ENCODE measurements at places on chromosomes 6 and 20.
A peak's percentile ranks its signal among the peaks of the same experiment; 100 is the strongest.

- DNase-seq = no peak
Measured at GRCh38 chr6:150006961-150007464, 18.3 kb downstream of the RAET1L start.

DNA sequence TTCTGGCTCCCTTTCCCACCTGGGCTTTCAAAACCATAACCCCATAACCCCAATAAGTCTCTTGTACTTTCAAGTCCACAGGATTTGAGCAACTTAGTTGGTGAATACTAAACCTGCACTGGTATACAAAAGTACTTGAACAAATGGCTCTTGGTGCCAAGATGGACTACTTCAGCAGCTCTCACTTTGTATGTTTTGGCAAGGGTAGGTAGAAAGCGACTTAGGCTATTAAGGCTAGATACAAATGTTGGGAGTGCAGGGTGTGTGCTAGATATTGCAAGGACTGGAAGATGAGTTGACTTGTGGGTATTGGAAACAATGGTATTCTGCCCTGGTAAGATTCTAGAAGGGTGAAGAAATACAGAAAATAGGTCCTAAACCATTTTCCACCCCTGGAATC lies 182.6 kb upstream of the MOCS1 start:
- DNase-seq = no peak

GRCh38 chr20:57991211-57991881 lies 237.1 kb downstream of the ANKRD60 start:
- no peak for DNase-seq

- no peak for DNase-seq
Measured at GRCh38 chr6:142275236-142276006, 26.4 kb upstream of the ADGRG6 start.

DNA sequence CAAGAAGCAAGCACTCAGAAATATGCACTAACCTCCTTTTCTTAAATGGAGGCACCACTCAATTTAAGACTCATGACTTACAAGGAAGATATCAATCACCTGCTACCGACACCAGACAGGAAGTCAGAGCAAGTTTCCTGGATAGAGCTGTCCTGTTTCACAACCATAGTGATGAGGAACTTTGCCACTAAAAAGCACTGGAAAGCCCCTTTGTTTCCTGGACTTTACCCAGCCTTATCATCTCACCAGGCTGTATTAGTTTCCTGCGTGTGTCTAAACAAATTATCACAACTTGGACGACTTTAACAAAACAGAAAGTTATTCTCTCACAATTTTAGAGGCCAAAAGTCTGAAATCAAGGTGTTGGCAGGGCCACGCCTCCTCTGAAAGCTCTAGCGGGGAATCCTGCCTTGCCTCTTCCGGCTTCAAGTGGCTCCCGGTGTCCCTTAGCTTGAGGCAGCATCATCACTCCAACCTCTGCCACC lies 253.8 kb upstream of the STXBP5 start:
- peak; percentile 36 for DNase-seq

DNA sequence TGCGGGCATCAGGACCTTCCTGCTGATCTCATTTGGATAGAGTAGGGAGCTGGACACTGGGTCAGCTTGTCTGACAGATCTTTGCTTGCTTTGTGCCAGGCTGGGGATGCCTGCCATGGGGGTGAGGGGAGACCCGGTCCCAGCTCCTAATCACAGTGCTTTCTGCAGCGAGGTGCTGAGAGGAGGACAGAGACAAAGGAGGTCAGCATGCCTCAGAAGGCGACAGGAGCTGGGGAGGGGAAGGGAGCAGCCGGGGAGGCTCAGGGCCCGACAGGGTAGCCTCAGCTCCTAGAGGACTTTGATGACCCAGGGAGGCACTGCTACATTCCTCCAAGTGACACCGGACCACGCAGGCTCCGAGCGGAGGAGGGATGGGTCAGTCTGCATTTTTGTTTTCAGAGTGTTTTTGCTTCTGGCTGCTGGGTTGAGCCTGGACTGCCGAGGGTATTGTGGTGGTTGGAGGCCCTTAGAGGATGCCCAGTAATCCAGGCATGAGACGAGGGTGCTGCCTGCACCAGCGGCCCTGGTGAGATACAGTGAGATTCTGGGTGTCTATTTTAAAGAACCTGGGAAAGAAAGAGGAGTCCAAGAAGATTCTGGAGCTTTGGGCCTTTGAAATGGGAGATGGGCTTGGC lies 7.8 kb downstream of the RBM38 start:
- no peak for DNase-seq

- DNase-seq = no peak
Measured at GRCh38 chr20:22430154-22430745, 154.1 kb downstream of the FOXA2 start.

GRCh38 chr6:111057074-111057752 lies 30.1 kb upstream of the SLC16A10 start:
- DNase-seq = no peak

DNA sequence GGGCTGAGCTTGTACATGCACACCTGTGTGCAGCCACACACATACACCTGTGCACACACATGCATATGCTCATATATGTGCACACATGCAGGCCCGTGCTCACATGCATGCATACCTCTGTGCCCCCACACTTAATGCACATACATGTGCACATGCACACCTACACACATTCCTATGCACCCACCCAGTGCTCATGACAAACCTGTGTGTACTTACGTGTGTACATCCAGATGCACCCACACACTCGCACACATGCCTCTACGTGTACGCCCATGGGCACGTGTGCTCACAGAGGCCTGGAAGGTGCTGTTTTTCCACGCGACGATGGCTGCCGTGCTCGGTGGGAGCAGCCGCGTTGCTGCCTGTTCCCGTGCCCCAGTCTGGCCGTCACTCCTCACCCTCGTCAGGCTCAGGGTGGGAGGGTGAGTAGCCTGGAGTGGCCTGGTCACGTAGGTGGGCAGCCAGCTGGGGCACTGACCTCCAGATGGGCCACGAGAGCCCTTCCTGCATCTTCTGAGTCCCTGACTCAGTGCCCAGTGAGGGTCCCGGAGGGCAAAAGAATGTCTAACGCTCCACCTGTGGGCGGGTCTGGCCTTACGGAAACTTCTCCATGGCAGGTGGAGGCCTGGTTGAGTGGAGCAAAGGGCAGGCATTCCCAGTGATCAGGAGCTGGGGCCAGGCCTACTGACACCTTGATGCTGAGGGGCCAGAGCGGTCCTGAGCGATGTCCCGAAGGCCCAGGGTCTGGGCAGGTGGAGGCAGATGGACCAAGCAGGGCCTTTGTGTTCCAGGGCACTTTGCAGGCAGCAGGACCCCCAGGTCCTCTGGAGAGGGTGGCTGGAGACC lies 8.0 kb upstream of the GATA5 start:
- no peak for DNase-seq

DNA sequence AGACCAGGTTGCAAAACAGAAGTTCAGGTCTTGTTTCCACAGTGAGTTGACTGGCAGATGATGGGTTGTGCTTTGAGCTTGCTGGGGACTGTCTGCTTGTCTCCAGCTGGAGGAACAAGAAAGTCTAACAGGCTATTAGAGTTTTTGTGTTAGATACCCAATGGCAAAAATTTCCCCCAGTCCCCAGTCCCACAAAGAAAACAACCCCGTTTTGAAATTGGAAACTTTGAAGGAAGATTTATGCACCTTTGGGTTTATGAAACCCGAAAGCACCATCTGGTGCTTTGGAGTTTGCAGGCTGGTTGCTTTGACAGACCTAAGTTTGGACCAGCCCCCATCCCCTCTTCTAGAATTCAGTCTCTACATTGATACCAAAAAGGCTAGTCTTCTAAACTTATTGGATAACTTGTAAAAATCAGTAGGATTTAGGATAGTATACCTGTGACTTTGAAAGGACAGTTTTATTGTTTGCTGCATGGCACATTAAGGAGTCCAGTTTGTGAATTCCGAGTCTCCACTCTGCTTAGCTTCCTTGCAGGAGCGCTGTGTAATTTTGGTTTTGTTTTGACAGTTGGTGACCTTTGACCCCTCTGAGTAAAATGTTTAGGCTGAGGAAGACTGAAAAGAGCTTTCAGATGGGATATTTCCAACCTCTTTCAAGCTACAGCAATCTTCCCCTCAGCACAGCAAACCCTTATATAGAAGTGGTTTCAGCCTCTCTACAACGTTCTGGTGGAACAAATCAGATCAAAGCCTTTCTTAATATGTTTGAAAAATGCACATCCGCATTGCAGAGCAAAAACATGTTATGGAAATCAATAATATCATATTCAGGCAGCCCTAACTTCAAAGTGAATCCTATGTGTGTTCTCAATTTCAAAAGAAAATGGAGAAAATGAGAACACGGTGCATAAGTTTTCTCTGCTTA lies 25.5 kb upstream of the PRL start:
- no peak for DNase-seq

- peak; percentile 25 for DNase-seq
Measured at GRCh38 chr20:12012241-12013222, 94.8 kb downstream of the BTBD3 start.

- DNase-seq = no peak
Measured at GRCh38 chr6:139979021-139979725, 604.7 kb upstream of the CITED2 start.

- DNase-seq = no peak
Measured at GRCh38 chr20:2984956-2985661, 58.3 kb upstream of the GNRH2 start.

DNA sequence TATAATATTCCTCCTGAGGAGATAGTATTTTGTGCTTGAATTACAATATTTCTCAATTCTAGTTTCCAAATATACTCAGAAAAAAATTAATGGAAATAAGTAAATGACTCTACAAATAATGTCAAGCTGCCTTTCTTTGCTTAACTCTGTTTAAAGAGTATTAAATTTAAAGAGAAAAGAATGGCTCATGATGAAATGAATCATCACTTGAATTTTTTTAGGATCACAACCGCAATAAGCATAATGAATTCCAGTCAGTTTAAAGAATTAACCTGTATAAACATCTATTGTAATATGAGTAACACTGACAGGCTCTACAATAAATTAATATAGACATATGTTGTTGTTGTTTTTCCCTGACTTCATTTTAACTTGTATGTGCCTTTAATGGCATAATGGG lies 266.2 kb upstream of the ADGRB3 start:
- DNase-seq = no peak

DNA sequence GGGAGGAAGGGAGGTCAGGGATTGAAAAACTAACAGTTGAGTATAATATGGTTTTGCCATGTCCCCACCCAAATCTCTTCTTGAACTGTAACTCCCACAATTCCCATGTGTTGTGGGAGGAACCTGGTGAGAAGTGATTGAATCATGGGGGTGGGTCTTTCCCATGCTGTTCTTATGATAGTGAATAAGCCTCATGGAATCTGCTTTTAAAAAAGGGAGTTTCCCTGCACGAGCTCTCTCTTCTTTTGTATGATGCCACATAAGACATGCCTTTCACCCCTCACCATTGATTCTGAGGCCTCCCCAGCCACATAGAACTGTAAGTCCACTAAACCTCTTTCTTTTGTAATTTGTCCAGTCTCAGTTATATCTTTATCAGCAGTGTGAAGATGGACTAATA lies 833.4 kb upstream of the MAP3K7 start:
- DNase-seq = no peak

GRCh38 chr6:169804427-169804826 lies 53.0 kb downstream of the ERMARD start:
- no peak for DNase-seq

DNA sequence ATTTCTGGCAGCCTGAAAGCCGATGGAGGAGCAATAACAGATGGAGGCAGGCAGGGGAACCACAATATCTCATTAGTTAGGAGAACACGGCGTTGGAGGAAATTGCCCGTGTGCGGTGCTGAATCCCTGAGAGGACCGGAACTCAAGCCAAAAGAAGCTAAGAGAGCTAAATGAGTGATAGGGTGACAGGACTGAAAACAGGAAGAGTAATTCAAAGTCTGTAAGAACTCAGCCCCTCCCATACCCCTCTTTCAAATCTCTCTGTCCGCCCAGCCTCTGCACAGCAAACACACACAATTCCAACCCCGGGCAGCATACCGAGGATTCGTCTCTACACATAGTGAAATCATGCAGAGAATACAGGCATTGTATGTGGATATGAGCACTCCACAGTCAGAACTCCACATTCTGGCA lies 2.6 kb upstream of the IPCEF1 start:
- DNase-seq = no peak

- no peak for DNase-seq
Measured at GRCh38 chr6:88865275-88865674, 98.1 kb downstream of the RNGTT start.

GRCh38 chr20:52578559-52578958 lies 387.0 kb upstream of the ZFP64 start:
- DNase-seq = no peak

GRCh38 chr6:133681891-133682290 lies 207.0 kb upstream of the TCF21 start:
- DNase-seq = no peak

DNA sequence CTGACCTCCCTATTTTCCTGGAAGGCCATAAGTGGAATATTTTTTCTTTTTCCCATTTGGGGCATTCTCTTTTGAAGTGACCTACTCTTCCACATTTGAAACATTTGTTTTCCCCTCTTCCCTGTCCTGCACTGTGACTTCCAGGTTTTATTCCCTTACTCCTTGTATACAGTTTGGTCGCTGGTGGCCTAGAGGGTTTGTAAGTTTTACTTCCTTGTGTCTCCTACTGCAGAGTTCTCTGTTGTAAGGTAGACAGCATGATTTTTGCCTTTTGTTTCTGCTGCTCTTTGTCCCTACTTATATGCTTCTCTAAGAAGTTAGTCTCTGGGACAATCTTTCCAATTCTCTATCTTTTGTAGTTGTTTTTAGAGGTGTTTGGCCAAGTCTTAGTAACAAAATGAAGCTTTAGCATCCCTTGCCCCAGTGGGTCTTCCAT lies 7.4 kb upstream of the ZNFX1 start:
- no peak for DNase-seq

- DNase-seq = no peak
Measured at GRCh38 chr6:168050225-168050880, 28.7 kb downstream of the FRMD1 start.

GRCh38 chr20:750801-751200 lies 17.5 kb downstream of the SLC52A3 start:
- DNase-seq = no peak

- no peak for DNase-seq
Measured at GRCh38 chr6:146087386-146087785, 58.5 kb downstream of the GRM1 start.

- no peak for DNase-seq
Measured at GRCh38 chr6:26025047-26025893, 62.0 kb upstream of the HFE start.

GRCh38 chr6:33290459-33290858 lies 1.1 kb downstream of the PFDN6 start:
- no peak for DNase-seq

DNA sequence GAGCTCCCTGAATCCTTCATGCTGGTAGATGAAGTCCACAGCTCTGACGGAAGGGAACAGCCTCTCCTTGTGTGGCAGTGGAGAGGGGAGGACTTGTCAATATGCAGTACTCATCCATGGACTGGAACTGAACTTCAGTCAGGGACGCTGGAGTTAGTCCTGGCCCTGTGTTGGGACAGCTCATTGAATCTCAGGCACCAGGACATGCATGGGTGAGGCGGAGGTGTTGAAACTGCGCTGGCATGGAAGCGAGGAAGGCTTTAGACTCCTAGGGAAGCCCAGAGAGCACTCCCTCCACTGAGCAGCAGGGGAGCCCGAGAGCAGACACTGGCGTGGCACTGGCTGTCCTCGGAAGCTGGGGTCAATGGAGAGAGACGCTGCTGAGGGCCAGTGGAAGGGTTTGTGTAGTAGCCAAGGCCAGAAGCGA lies 161.3 kb upstream of the GGTLC1 start:
- DNase-seq = no peak
